ENCODE measurements at places on chromosomes 12 and 14.

- peak; percentile 82 for DNase-seq
Measured at GRCh38 chr14:68547305-68548193, 245.3 kb downstream of the ZFP36L1 start.

DNA sequence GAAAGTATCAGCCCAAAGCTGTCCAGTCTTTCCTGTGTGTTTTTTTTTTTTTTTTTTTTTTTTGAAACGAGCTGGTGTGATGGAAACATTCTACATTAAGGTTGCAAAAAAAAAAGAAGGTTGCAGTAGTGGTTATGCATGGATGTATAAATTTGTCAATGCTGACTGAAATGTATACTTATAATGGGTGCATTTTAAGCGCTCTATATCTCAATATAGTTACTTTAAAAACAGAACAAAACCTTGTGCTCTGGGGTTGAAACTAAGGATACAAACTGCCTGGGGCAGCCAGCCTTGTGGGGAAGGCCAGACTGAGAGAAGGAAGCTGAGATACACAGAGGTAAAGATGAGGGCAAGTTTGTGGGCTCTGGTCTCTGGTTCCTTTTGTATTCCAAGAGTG, 87.3 kb upstream of the RMST start:
- DNase-seq, result no peak

DNA sequence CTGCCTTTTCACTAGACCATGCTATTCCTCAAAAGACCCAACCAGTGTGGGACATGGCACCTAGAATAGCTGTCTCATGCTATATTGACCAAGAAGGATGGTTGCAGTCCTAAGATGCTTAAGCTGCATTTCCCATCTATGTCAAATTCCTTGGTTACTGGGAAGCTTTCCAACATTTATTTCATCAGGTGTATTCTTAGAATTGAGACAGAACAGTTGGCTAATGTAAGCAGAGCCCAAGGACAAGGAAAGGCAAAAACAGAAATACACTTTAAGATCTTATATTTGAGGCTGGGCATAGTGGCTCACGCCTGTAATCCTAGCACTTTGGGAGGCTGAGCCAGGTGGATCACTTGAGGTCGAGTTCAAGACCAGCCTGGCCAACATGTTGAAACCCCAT, 24.7 kb downstream of the ARG2 start:
- DNase-seq, result no peak

DNA sequence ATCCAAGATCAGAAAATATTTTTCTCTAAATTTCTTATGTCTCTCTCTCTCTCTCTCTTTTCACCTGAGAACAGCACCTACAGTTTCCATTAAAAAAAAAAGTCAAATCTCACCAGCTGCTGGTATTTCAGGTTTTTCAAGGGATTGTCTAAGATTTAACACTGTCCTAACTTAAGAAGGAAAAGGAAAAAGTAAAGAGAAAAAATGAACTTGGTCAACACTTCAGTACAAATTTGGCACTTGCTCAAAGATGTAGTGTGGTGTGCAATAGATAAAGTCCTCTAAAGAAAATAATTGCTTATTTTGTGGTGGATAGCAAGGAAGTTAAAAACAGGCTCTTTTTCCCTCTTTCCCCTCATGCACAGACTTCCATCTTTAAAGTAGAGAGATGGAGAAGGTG, 416.2 kb downstream of the SOX5 start:
- no peak for DNase-seq

GRCh38 chr14:89490466-89490865, 73.4 kb upstream of the FOXN3 start:
- no peak for DNase-seq

GRCh38 chr14:90671382-90672234, 144.6 kb downstream of the TTC7B start:
- DNase-seq, result no peak

- no peak for DNase-seq
Measured at GRCh38 chr14:70842851-70843462, 33.6 kb upstream of the MAP3K9 start.

- no peak for DNase-seq
Measured at GRCh38 chr12:87784350-87784749, 244.9 kb downstream of the C12orf50 start.

DNA sequence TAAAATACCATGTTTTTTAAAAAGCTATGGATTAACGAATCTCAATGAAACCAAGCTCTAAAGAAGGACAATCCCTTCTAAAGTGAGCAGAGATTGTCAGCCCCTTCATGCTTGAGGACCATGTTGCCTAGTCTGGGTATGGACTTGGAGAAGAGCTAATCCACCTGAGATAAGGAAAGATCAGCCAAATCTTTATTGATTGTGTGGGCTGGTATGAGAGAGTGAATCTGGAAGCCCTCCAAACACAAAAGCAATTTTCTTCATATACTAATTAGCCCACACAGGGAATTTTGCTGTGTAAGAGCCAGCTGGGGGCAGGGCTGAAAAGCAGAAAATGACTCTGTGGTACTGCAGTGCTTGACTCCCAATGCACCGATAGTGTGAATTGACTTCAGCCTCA, 47.4 kb upstream of the DICER1 start:
- DNase-seq, result no peak

GRCh38 chr14:55423969-55424368, 12.3 kb upstream of the ATG14 start:
- DNase-seq, result no peak

- DNase-seq, result no peak
Measured at GRCh38 chr14:106681568-106681967, 1155.2 kb downstream of the TMEM121 start.

GRCh38 chr14:84375235-84375634, 1154.7 kb upstream of the FLRT2 start:
- DNase-seq, result no peak

GRCh38 chr12:80681287-80681686, 26.1 kb upstream of the MYF6 start:
- no peak for DNase-seq

GRCh38 chr14:52086711-52087110, 17.9 kb upstream of the NID2 start:
- no peak for DNase-seq

DNA sequence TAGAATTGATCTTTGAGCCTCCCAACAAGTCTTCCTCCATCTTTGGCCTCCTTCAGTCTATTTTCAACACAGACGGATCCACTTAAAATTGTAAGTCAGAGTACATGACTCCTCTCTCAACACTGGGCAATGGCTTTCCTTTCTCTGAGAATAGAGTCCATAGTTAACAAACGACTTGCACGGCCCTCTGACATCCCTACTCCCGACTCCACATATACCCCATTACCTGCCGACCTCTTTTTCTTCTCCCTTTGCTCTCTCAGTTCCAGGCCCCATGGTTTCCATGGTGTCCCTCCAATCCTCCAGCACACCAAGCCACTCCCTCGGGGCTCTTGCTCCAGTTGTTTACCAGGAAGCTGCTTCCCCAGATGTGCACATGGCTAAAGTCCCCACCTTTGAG, 84.7 kb downstream of the DNAI7 start:
- no peak for DNase-seq

- DNase-seq, result no peak
Measured at GRCh38 chr12:54796991-54797390, 57.3 kb upstream of the MUCL1 start.

DNA sequence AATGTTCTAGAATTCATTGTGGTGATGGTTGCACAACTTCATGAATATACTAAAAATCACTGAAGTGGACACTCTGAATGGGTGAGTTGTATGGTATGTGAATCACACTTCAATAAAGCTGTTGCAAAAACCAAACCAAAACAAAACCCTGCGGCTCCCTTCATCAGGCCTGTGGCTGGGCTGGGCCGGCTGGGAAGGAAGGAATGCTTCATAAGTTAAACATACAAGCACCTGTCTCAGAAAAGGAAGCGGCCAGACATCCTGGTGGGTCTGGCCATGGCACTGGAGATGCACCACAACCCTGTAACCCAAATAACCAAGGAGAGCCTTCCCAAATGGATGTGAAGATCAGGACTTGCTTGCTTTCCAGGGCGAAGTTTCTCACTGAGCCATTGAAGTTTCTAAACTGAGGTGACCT, 34.9 kb downstream of the TTC7B start:
- peak; percentile 67 for DNase-seq

DNA sequence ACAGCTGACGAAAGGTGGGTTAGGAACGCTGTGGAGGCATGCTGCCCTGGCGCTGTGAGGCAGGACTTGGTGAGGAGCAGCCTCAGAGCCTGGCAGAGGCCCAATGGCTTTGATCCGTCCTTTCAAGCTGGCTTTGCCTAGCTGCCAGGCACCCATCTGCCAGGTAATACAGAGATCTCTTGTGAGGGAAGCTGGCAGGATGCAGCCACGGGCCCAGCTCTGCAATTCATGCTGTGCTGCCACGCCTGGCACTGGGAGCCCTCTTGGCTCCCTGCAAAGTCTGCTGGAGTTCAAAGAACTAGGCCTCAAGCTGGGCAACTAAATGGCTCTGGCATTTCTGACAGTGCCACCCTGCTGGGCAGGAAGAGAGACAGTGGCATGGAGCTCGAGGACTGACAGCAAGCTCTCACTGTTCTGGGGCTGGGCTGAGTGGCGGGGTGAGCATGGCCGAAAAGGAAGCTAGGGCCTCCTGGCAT, 18.7 kb downstream of the IQSEC3 start:
- DNase-seq, result no peak

DNA sequence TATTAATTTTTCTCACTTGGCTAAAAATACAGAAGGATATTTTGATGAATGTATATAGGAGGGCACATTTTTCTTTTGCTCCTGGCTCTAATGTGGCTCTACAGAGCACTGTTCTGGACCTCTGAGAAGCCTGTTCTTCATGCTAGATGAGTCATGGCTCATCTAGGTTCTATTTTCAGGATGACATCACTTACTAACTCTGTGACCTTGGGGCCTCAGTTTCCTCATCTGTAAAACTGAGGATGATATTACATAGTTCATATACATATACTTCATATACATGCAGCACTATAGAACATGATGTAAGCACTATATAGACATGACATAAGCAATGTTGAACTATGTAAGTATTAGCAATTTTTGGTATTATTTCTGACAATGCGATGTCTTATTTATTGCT, 35.8 kb downstream of the SOCS2 start:
- no peak for DNase-seq

GRCh38 chr12:11580125-11580751, 69.2 kb upstream of the ETV6 start:
- peak; percentile 91 for DNase-seq

- no peak for DNase-seq
Measured at GRCh38 chr12:93738199-93739058, 61.3 kb downstream of the CRADD start.

DNA sequence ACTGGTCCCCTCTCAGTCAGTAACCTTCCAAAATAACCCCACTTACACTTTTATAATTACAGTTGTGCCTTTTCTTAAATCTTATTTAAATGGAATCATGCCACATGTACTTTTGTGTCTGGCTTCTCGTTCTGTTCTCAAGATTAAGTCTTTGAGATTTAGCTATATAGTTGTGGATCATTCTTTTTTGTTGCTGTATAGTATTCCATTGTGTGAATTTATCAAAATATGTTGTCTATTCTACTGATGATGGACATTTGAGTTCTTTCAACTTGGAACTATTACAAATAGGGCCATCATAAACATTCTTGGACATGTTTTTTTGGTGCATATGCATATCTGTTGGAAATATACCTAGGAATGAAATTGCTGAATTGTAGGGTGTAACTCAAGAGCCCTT, 9.0 kb downstream of the OAS3 start:
- DNase-seq, result no peak

- no peak for DNase-seq
Measured at GRCh38 chr14:67951529-67952135, 132.1 kb downstream of the RAD51B start.

DNA sequence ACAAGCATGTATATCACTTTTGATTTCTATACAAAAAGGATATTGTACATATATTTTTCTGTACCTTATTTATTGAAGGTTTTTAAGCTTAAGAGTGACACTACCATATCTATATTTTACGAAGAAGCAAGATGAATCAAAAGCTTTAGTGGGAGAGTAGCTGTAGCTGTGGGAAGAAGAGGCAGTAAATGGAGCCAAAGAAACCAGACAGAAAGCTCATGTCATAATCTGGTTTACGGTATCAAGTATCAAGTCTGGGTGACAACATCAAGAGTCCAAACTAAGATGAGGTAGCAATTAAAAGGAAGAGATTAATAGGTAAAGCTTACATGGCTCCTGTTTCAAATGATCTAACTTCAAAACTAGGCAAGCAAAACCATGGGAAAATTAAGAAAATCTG, 54.8 kb downstream of the CEP83 start:
- DNase-seq, result no peak

DNA sequence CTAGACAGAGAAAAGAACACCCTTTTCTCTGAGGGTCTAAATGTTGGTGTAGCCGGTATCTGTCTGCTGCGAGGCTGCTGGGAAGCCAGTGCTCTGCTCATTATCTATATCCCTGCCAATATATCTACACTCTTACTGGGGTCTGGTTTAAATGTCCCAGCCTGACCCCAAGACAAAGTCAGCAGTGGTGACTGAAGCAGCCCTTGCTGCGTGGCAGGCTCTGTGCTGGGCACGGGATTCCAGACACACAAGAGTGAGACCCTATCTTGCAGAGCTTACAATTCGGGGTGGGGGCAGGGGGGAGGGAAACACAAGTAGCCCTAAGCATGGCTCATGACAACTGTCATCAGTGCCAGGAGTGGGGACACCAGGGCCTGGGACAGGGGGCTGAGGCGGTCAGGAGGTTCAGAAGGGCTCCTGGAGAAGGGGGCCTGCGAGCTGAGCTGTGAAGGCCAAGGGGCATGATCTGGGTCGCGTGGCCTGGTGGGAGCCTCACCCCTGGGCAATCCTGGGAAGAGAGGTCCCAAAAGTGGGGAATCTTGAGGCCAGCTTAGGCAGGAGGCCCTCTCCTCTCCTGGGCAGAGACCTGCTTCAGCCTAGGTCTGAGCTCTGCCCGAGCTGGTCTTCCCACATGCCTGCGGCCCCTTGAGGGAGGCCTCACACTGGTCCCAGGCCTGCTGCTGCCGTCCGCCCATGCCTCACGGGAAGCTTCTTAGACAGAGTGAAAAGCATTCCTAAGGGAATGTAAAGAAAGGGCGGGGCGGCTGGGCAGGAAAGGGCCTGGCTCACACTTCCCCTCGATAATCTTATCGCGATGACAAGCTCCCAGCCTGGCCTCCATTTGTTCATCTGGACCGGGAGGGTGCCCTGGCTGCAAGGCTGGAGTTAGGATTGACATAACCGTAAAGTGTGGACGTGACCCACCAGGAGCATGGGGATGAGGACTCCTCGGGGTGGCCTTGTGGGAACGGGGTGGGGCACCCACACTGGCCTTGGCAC, 7.3 kb upstream of the RCOR1 start:
- no peak for DNase-seq

GRCh38 chr12:53427905-53428594, 4.4 kb downstream of the AMHR2 start:
- DNase-seq, result peak; percentile 77

GRCh38 chr14:61651355-61651754, 44.0 kb upstream of the HIF1A start:
- no peak for DNase-seq

DNA sequence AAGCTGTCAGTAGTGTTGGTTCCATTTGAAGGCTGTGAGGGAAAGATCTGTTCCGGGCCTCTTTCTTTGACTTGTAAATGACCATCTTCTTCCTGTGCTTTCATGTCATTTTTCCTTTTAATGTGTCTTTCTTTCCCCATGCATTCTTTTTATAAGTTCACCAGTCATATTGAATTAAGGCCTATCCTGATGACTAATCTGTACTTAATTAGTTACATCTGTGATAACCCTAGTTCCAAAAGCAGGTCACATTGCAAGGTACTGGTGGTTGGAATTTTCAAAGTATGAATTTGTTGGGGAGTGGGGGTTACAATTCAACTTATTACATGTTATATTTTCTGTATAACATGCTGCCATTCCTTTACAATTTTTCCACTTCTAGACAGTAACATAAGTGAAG, 1642.1 kb upstream of the FLRT2 start:
- DNase-seq, result no peak
